Motor neuron (in vitro differentiated cells): ENCODE measurements at places on chromosomes 1 and 21.

DNA sequence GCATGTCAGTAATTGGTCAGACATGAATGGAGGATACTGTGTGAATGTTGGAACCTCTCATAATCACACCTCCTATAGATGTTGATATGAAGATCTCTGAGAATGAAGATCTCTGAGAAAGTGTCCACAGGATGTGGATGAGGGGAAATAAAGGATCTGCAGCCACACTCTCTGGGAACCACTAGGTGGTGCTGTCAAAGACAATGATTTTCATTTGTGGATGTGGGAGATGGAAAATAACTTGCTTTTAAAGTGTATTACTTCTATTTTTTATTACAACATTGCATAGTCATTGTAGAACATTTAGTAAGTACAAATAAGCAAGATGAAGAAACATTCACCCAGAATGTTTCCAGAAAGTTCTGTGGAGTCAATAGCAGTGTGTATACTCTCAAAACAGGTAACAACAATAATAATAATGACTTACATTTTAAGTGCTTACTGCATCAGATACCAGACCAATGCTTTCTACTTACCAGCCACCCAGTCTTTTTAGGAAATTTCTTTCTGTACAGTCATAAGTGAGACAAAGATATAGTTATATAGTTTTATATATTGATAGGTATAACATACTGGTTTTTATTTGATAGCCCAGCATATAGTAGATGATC, 128.2 kb downstream of the ATG4C start:
- ATAC-seq, result peak; percentile 37

- ATAC-seq, result no peak
These were observed 43.4 kb downstream of the CDCP2 start for GRCh38 chr1:54109129-54110090.

GRCh38 chr1:80171631-80172030, 1165.1 kb upstream of the ADGRL4 start:
- ATAC-seq, result no peak

DNA sequence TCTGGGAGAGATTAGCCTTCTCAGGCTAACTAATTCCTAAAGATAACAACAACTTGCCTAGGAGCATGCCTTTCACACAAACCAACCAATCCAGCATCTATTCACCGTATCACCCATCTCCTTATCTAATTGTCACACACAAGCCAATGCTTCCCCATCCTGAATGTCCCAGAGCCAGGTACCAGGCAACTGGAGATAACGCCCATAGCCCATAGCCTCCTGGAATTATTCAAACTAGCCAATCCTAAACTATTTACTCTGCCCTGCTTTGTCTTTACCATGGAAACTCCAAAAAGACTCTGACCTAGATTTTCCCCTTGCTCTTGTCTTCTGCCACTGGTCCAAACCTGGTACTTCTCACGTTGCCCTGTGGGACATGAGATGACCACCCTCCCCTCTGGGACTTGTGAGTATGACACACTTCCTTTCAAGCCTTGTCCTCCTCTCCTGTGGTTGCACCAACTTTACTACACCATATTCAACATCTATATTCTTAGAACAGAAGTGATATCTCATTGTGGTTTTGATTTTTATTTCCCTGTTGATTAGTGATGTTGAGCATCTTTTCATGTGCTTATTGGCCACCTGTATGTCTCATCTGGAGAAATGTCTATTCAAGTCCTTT, 8.8 kb upstream of the ATG4C start:
- no peak for ATAC-seq

GRCh38 chr1:172345077-172345476, 75.4 kb upstream of the C1orf105 start:
- no peak for ATAC-seq

GRCh38 chr1:156128308-156128653, 13.8 kb downstream of the LMNA start:
- ATAC-seq, result no peak

GRCh38 chr1:57024855-57025254, 59.0 kb upstream of the C8B start:
- ATAC-seq, result peak; percentile 90

GRCh38 chr1:14608308-14608707, 9.8 kb downstream of the KAZN start:
- ATAC-seq, result no peak

DNA sequence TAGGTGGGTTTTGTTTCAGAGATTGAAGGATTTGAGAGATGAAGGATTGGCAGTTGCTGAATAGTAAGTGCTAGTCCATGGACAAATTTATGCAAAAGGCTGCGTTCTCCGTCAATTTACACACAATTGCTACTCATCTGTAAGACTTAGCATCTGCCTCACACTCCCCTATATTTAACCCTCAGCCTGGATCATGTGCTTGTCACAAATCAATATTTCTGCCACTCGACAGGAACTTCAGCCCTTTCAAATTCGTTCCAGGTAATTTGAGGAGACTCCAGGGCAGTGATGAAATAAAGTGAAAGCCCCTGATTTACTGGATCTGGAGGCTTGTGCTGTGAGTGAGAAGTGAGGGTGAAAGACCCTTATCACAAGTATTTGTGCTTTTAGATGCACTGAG, 105.6 kb upstream of the UBE2U start:
- ATAC-seq, result no peak

DNA sequence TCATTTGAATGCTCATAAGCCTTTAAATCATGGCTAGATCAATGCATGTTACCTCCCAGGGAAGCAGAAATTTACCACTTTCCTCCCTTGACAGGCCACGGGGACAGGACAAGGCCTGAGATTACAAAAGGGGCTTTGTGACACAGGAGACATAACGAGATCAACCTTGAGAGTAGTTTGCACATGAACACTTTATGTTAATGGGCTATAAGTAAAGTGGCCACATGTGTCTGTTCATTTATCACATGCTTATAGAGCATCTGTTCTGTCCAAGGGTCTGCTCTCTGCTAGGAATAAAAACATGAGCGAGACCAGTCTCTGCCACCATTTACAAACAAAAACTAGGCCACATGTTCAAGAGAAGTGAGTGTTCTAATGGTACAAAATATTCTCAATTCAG, 144.1 kb upstream of the C8B start:
- ATAC-seq, result peak; percentile 91

DNA sequence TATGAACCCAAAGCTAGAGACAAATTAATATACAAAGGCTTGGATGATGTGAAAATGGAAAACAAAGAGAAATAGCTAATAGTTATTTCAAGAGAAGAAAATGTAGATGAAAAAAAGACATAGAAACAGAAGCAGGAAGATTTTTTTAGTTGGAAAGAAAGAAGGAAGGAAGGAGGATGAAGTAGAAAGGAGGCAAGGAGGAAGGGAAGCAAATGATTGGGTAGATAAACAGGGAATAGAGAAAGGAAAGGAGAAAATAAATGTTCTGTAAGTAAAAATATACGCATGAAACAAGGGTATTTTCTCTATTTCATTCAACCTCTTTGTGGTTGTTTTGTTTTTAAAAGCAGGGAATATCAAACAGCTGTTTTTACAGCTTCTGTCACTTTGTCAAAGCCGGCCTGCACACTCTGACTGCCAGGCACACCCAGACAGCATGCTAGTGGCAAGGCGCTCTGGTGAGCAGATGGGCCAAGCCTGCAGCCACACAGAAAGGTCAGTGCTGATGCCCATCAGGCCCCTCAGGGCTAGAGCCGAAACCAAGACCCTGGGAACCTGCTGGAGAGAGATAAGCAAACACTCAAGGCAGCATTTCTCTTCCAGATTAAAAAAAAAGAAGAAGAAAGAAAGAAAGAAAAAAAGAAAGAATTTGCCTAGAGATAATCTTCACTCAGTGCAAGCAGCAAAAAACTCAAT, 72.9 kb upstream of the CTTNBP2NL start:
- ATAC-seq, result peak; percentile 35

- ATAC-seq, result no peak
These were observed 19.1 kb upstream of the NRDC start for GRCh38 chr1:51897699-51898031.

- ATAC-seq, result no peak
These were observed 115.3 kb upstream of the IFFO2 start for GRCh38 chr1:19071674-19072281.

GRCh38 chr1:77668924-77669449, 13.5 kb downstream of the ZZZ3 start:
- no peak for ATAC-seq

DNA sequence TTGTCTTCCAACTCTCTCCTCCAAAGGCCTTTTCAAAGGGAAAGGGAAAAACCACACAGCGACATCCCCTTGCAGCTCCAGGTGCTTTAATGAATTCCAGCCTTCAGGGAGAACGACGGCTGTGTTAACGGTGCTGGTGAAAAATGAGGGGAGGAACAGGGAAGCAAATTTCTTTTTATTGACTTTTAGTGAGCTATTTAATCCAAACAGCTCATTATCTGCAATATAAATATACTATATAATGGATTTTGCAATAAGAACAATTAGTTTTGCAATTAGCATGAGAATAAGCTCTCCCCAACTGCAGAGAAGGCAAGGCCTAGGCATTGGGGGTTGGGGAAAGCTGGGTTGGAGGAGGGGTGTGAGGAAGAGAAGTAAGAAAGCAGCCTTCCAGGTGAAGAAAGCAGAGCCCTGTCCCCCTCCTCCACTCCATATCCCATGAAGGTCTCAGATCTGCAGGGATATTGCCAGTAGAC, 159.0 kb upstream of the ZC3H12A start:
- ATAC-seq, result no peak

DNA sequence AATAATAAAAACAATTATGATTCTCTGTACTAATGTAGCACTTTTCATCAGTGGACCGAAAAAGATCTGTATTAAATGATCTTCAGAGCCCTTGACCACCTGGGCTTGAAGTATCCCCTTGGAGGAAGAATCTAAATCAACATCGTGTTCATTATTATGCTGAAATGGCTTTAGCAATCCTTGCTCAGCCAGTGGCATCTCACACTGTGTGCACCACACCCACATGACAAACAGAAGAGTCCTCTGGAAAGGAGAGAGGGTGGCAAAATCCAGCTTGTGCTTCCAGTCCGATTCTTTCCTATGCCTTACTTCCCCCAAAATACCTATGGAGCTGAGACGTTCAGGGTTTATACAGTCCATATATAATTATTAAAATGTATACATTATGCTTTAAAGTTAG, 318.5 kb upstream of the RUNX1 start:
- ATAC-seq, result peak; percentile 45

DNA sequence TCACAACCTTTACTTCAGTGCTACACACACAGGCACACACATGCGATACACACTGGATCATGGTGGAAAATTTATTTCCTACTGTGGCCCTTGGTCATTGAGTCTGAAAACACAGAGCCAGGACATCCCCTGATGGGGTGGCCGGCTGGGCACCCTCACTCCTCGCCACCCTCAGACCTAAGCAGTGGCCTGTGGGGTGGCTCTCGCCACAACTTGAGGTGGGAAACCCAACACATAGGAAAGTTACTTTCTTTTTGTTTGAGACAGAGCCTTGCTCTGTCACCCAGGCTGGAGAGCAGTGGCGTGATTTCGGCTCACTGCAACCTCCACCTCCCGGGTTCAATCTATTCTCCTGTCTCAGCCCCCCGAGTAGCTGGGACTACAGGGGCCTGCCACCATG, 19.4 kb downstream of the CRYAA start:
- no peak for ATAC-seq

DNA sequence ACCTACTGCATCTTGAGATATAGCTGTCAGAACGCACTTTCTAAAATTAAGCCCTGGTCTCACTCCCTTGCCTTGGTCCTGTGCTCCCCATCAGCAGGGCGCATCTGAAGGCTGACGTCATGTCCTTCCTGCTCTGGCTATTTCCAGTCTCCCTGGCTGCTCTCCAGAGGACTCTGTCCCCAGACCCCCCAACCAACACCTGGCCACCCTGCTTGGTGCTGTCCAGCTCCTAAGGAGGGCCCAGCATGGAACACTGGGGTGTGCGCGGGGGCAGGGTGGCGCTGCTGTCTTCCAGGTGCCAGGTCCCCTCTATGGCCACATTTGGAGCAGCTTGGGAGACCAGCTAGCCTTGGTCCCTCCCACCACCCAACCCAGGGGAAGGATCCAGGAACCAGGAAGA, 8.3 kb downstream of the TNNT2 start:
- ATAC-seq, result no peak

DNA sequence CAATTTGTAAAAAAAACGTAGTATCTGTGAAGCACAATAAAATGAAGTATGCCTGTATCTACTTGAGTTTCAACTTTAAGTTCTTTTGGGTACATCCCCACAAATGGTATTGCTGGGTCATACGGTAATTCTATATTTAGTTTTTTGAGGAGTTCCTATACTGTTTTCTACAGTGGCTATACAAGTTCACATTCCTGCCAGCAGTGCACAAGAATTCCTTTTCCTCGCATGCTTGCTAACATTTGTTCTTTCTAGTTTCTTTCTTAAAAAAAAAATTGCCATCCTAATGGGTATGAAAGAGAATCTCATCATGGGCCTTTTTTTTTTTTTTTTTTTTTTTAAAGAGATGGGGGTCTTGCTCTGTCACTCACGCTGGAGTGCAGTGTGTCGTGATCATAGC, 41.9 kb downstream of the UCK2 start:
- no peak for ATAC-seq

DNA sequence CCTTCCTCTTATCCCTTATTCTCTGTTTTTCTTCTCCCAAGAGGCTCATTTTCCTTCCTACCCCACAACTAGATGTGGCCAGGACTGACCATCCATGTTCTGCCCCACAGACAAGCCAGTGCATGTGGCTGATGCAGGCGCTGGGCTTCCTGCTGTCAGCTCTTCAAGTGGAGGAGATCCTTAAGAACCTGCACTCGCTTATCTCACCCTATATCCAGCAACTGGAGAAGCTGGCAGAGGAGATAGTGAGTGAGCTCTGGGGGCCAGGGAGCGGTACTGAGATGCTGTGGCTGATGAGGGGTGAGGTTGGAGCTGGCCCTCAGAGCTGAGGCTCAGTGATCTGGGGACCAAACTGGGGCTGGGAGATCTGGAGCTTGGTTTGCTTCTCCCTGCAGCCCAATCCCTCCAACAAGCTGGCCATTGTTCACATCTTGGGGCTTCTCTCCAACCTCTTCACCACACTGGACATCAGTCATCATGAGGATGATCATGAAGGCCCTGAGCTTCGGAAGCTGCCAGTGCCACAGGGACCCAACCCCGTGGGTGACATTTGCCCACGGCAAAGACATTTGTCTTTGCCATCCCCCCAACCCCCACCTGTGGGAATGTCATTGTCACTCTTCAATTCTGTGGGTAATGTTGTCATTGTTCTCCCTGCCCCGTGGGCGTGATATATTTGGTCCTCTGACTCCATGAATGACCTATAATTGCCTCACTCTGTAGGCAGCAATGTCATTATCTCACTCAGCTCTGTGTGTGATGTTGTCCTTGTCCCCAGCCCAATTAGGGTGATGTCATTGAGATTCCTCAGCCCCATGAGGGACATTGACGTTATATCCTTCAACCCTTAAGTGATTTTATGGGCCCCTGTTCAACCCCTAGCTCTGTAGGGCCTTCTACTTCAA, 11.2 kb upstream of the DPH2 start:
- no peak for ATAC-seq

DNA sequence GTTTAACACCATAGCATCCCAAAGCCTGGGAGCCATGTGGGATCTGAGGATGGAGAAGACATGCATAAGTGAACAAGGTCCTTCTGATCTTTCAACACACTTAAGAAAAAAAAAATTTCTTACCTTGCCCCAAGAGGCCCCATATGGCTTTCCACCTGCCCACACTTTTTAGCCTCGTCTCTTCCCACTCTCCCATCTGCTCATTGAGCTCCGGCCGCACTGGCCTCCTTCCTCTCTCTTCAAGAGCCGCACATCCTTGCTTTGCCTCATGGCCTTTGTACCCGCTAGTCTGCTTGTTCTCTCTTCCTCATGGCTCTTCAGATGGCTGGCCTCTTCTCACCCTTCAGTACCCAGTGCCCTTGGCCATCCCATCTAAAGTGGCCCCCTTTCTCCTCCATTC, 70.2 kb upstream of the PDE4B start:
- no peak for ATAC-seq

GRCh38 chr1:112247961-112248360, 148.1 kb upstream of the CTTNBP2NL start:
- ATAC-seq, result no peak

GRCh38 chr1:65176591-65176990, 28.6 kb downstream of the AK4 start:
- no peak for ATAC-seq
